Activated CD4-positive, alpha-beta T cell treated with anti-CD3 and anti-CD28 coated beads, Interleukin-10, Interleukin-2, amounts not matched to agents 100 ng/mL and 50 ng/mL, durations not matched to agents 16 hours and 8 hours (primary cell): ENCODE measurements at places on chromosomes 4 and X.

- DNase-seq, result no peak
Measured at GRCh38 chrX:12446342-12447075, 308.2 kb downstream of the FRMPD4 start.

DNA sequence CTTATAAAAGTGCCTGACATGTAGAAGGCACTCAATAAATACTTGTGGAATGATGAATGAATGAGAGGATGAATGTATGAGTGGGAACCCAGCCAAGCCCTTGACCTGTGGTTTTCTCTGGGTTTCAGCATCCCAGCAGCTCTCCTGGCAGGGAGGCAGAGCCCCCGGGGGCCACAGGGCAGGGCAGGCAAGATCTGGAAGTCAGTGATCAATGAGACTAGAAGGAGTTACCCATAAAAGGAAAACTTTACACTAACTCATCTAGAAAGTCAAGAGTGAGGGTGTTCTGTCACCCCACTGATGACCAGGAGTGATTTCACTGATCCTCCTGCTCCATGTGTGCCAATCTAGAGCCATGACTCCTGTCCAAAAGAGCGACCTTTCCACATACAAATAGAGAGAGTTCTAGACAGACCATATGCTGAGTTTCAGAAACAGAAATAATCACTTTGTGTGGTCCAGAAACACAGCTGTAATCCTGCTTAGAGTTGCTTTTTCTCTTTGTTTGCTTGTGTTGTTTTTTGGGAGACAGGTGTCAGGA is 37.4 kb downstream of the MGARP start:
- no peak for DNase-seq

- DNase-seq, result no peak
Measured at GRCh38 chr4:151908201-151908600, 147.4 kb upstream of the GATB start.

GRCh38 chr4:7628432-7628831 is 193.7 kb upstream of the PSAPL1 start:
- DNase-seq, result no peak

- no peak for DNase-seq
Measured at GRCh38 chr4:46653842-46654241, 255.2 kb downstream of the COX7B2 start.

DNA sequence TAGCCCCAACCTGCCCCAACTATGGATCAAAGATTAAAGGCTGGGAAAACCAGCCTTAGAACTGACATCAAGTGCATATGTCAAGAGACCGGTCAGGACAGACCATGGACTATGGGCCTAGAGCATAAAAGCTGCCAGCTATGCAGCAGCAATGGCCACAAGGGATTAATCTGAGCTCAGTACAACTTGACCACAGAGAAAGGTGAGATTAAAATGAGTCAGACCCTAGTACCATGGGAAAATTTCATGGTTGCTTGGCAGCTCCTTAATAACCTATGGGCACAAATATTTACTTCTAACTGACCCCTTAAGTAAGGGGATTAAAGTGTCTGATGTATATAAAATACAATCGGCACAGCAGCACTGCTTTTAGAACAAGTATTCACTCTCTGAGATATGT is 54.4 kb downstream of the CBR4 start:
- DNase-seq, result no peak

GRCh38 chr4:40857956-40858355 is 108.2 kb downstream of the NSUN7 start:
- DNase-seq, result no peak

DNA sequence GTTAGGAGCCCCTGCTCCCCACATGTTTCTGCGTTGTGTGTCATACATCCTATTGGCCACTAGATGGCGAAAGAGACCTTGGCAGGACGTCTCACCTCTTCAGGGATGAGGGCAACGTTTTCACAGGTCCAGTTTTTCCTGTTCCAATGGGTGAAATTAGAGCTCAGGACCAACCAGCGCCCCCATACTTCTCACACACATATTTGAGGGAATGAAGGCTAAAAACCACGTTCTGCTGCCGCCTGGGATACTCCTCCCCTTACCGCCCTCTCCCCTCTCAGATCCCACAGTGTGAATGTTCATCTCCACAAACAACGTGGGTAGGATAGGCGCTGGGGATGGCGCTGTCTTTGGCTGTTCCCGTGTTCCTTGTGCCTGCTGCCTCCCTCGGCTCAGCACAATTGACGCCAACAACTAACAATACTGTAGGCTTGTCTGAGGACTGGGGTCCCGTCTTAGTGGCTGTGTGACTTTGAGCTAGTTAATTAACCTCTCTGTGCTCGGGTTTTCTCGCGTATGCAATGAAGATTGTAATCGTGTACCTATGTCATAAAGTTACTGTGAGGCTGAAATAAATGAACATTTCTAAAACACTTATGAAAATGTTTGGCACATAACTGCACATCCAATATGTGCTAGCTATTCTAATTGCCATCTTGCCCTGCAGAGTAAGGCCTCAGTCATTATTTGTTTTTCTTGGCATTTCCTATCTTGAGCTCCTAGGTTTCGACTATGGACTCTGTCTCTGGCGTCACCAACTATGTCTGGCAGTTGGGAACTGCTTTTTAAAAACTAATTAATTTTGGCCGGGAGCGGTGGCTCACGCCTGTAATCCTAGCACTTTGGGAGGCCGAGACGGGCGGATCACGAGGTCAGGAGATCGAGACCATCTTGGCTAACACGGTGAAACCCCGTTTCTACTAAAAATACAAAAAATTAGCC is 181.3 kb upstream of the STK26 start:
- DNase-seq, result peak; percentile 64

- peak; percentile 73 for DNase-seq
Measured at GRCh38 chrX:53831662-53832635, 145.4 kb upstream of the HUWE1 start.

GRCh38 chr4:13535708-13536361 is 8.5 kb downstream of the NKX3-2 start:
- DNase-seq, result no peak

DNA sequence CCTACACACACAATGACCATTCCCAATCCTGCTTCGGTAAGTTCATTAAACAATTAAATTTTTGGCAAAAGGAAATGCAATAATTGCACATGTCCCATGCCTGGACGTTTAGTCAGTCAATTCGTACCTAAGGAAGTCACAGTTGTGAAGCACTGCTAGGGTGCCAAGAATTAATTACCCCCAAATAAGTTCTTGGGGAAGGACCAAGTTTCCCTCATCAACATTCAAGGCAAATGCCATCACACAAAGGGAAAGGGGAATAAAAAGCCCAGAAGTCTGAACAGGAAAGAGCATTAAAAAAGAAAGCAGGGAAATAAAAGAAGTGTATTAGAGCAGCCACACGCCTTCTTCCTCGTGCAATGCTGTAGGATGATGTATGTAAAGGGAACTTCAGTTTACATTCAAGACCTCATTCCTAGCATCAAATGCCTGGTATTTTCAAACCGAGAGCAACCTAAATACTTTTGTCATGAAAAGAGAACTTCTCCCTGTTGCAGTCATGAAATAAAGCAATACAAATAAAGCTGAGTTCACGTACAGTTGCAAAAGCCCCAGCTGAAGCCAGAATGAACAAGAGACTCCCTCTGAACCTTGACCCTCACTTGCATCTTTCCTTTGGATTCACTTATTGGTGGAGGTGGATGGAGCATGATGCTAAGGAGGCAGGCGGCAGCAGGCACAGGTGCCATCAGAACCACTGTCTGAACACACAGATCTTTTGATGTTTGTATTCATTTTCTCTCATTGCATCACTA is 124.0 kb upstream of the PPARGC1A start:
- DNase-seq, result no peak

DNA sequence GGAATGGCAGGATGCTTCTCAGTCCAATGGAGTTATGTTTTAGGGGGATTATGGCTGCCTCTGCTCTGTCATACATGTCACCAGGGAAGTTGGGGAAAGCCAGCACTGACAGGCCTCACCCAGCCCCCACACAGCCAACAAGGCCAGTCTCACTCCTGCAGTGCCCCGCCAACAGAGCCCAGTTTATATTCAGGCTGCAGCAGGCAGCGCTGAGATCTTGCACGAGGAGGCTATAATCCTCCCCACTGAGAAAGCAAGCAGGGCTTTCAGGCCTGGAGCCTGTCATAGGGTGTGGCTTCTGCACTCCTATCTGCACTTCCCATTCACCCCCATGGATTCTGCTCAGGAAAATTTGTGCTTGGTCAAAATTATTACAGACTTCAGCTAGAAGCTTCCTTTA is 25.1 kb downstream of the ADAD1 start:
- DNase-seq, result no peak
